ENCODE measurements at places on chromosomes 6 and 20. TPM values are rescaled to one million over a fixed set of nuclear protein-coding genes. Genes with fewer than 3 reads are reported as not detected.
A peak's percentile ranks its signal among the peaks of the same experiment; 100 is the strongest.

CEP250 gene
- total RNA-seq, result 24.5 TPM

- H3K36me3 ChIP-seq, result no peaks in the 10 kb centered on the region
- peaks cover 15% of the 10 kb centered on the region for H3K4me1 ChIP-seq
- H3K27ac ChIP-seq, result no peak overlapping the region
- no peak overlapping the region for H3K4me3 ChIP-seq
- H3K27me3 ChIP-seq, result no peaks in the 10 kb centered on the region
These were observed 38.7 kb upstream of the SLC22A2 start for GRCh38 chr6:160297310-160297709.

GRCh38 chr20:46078954-46079353 lies 10.8 kb downstream of the NCOA5 start:
- H3K36me3 ChIP-seq, result peaks cover 14% of the 10 kb centered on the region
- no peaks in the 10 kb centered on the region for H3K27me3 ChIP-seq
- H3K4me3 ChIP-seq, result no peak overlapping the region
- peaks cover 11% of the 10 kb centered on the region for H3K4me1 ChIP-seq
- H3K27ac ChIP-seq, result no peak overlapping the region

DNA sequence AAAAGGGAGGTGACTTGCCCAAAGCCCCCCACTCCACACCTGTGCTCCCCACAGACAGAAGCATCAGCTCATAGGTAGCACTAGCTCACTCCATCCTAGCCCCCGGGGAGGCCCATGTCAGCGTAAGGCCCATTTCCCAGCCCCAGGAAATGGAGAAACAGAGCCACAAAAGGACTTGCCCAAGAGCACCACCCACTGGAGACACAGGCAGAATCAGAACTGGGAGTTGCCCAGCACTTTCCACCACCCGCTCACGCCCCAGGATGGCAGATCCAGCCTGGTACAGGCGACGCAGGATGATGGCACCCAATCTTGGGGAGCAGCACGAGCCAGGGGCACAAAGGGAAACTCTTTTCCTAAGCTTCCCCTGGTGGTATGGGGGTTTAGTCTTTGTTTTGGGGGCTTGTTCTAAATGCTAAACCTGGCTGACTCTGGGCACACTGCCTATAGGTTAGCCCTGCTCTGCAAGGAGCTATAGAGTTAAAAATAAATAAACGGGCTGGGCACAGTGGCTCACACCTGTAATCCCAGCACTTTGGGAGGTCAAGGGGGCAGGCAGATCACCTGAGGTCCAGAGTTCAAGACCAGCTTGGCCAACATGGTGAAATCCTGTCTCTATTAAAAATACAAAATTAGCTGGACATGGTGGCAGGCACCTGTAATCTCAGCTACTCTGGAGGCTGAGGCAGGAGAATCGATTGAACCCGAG lies 11.8 kb downstream of the C20orf203 start:
- no peak for DNase-seq
- no peak overlapping the region for H3K4me3 ChIP-seq

TAB2 gene
- 57.6 TPM for total RNA-seq

GRCh38 chr6:3306848-3307247 lies 48.1 kb downstream of the PSMG4 start:
- H3K27ac ChIP-seq, result no peak overlapping the region
- H3K4me1 ChIP-seq, result peaks cover 4% of the 10 kb centered on the region
- peaks cover 12% of the 10 kb centered on the region for H3K36me3 ChIP-seq
- H3K4me3 ChIP-seq, result no peak overlapping the region
- no peaks in the 10 kb centered on the region for H3K27me3 ChIP-seq
- DNase-seq, result no peak

DNA sequence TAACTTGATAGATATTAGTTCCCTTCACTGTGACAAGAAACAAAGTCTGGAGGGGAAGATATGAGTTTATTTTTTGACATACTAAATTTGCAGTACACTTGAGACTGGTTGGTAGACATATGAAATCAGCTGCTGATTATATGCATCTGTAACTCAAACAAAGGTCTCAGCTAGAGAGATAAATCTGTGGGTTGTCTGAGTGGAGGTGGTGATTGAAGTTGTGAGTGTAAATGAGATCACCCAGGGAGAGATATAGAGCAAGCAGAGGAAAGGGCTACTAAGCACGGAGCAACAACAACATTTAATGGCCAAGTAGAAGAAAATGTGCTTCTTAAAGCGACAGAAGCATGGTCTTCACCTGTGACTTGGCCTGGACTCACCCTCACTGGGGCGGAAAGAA lies 173.2 kb upstream of the EYA4 start:
- no peak overlapping the region for H3K27ac ChIP-seq
- no peaks in the 10 kb centered on the region for H3K27me3 ChIP-seq
- DNase-seq, result no peak

- no peak overlapping the region for H3K4me3 ChIP-seq
- H3K4me1 ChIP-seq, result no peaks in the 10 kb centered on the region
- DNase-seq, result no peak
- H3K27ac ChIP-seq, result no peak overlapping the region
- no peaks in the 10 kb centered on the region for H3K36me3 ChIP-seq
These were observed 420.6 kb downstream of the COL12A1 start for GRCh38 chr6:74785236-74785635.

DNA sequence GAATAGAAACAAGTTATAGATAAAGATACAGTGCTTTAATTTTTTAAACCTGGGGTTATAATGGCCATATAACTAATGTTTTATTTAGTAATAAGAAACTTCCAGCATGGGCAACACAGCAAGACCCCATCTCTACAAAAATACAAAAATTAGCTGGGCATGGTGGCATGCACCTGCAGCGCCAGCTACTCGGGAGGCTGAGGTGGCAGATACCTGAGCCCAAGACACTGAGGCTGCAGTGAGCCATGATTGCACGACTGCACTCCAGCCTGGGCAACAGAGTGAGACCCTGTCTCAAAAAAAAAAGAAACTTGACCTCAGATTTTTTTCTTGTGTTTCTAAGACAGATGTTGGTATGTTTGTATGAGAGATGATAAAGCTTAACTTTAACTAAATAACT lies 22.9 kb downstream of the EEF1A1 start:
- no peaks in the 10 kb centered on the region for H3K4me1 ChIP-seq
- H3K36me3 ChIP-seq, result peaks cover 30% of the 10 kb centered on the region
- no peaks in the 10 kb centered on the region for H3K27me3 ChIP-seq
- H3K27ac ChIP-seq, result no peak overlapping the region

AVP gene
- not detected for total RNA-seq

DNA sequence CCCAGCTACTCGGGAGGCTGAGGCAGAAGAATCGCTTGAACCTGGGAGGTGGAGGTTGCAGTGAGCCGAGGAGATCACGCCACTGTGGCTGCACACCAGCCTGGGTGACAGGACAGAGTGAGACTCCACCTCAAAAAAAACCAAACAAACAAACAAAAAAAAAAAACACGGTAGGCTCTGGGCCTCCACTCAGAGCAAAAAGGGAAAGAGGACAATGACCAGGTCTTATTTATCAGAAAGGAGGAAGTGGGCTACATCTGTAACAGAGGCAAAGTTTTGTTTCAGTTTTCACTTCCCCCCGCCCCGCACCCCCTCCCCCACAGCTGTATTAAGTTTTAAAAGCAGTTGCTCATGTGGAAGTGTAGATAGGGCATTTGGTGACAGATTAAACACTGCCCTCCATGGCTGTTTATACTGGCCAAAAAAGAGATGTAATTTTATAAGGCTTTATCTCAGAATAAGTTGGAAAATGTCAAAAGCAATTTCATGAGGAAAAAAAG lies 114.6 kb downstream of the RCAN2 start:
- no peaks in the 10 kb centered on the region for H3K27me3 ChIP-seq
- no peaks in the 10 kb centered on the region for H3K4me1 ChIP-seq
- no peak overlapping the region for H3K27ac ChIP-seq
- no peak for DNase-seq

GCM1 gene
- total RNA-seq, result not detected

MAS1 gene
- 0.10 TPM for total RNA-seq

- H3K4me1 ChIP-seq, result peaks cover 13% of the 10 kb centered on the region
- no peak for DNase-seq
- no peaks in the 10 kb centered on the region for H3K27me3 ChIP-seq
- H3K27ac ChIP-seq, result no peak overlapping the region
These were observed 56.5 kb upstream of the DACT2 start for GRCh38 chr6:168376120-168376519.

GRCh38 chr6:156161471-156161870 lies 615.7 kb upstream of the ARID1B start:
- peaks cover 3% of the 10 kb centered on the region for H3K4me1 ChIP-seq
- H3K4me3 ChIP-seq, result no peak overlapping the region
- H3K27me3 ChIP-seq, result no peaks in the 10 kb centered on the region
- H3K36me3 ChIP-seq, result no peaks in the 10 kb centered on the region
- DNase-seq, result no peak
- H3K27ac ChIP-seq, result no peak overlapping the region

GRCh38 chr20:50012282-50013263 lies 29.8 kb downstream of the SNAI1 start:
- H3K36me3 ChIP-seq, result no peaks in the 10 kb centered on the region
- no peak overlapping the region for H3K27ac ChIP-seq
- no peak overlapping the region for H3K4me3 ChIP-seq
- H3K4me1 ChIP-seq, result peaks cover 28% of the 10 kb centered on the region
- no peak for DNase-seq

- peaks cover 2% of the 10 kb centered on the region for H3K27me3 ChIP-seq
- H3K27ac ChIP-seq, result peak overlapping the region; percentile 47
- peak overlapping the region; percentile 53 for H3K4me3 ChIP-seq
- peaks cover 13% of the 10 kb centered on the region for H3K4me1 ChIP-seq
These were observed 410 bp downstream of the SYNE1 start for GRCh38 chr6:152636609-152637295.

DNA sequence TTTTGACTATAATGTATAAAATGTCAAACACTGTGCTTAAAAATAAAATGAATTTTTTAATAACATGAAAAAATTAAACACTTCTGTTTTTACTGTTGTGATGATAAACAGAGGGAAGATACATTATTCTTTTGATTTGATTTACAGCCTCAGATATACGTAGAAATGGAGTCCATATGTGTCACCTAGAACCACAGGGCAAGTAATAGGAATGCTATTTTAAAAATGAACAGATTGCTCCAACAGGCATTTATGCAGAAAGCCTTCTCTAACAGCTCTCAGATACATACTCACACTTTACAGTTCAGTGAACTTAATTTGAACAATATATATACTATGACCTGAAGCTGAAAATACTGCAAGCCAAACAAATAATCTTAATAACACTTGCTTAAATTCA lies 1551.0 kb downstream of the GRIK2 start:
- no peak overlapping the region for H3K27ac ChIP-seq
- no peaks in the 10 kb centered on the region for H3K4me1 ChIP-seq
- no peaks in the 10 kb centered on the region for H3K27me3 ChIP-seq
- DNase-seq, result no peak

DNA sequence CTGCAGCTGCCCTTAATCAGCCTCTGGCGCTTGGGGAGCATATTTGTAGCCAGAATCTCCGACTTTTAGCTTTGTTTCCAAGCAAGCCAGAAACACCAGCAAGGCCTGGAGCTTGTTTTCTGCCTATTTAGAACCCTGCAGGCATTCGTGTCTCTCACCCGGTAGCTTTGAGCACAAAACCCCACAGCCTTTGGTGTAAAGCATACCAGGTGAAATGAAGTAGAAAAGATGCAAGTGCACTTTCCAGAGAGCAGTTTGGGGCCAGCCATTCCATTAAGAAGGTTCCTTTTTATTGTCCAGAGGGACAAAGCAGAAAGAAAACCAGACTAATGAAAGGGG lies 736 bp downstream of the FAM217B start:
- no peak for DNase-seq
- peaks cover 30% of the 10 kb centered on the region for H3K4me1 ChIP-seq
- peaks cover 17% of the 10 kb centered on the region for H3K36me3 ChIP-seq
- H3K27ac ChIP-seq, result peak overlapping the region; percentile 96
- no peaks in the 10 kb centered on the region for H3K27me3 ChIP-seq

- no peaks in the 10 kb centered on the region for H3K36me3 ChIP-seq
- no peaks in the 10 kb centered on the region for H3K27me3 ChIP-seq
- no peak overlapping the region for H3K4me3 ChIP-seq
- H3K27ac ChIP-seq, result no peak overlapping the region
- no peaks in the 10 kb centered on the region for H3K4me1 ChIP-seq
- no peak for DNase-seq
These were observed 528.2 kb downstream of the HDGFL1 start for GRCh38 chr6:23097566-23097965.

- no peak within 1 kb of the TSS for H3K27ac ChIP-seq
- no peak within 1 kb of the TSS for H3K4me3 ChIP-seq
- H3K27me3 ChIP-seq, result peaks cover 42% of the 10 kb centered on the region
- H3K36me3 ChIP-seq, result no peaks in the 10 kb centered on the region
These were observed at the start of gene APCDD1L for GRCh38 chr20:58515233-58516212. APCDD1L (minus strand) TSS chr20:58515399; CDS start chr20:58514707, 692 bp downstream.

DNA sequence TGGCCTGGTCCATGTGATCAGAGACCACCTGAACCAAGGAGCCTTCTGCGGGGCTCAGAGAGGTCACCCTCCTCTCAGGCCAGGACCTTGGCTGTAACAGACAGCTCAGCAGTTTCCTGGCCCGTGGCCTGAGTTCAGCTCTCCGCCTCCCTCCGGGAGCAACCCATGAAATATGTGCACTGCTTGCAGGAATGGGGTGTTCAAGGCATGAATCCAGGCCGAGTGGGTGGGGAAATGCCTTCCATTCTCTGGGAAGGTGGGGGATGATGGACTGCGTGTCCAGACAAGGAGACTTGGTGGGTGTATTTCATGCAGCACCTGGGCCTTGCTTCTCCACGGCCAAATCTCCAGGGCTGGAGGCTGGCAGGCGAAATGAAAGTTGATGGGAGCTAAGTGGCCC lies 46.0 kb downstream of the SIRPA start:
- no peak overlapping the region for H3K27ac ChIP-seq
- no peaks in the 10 kb centered on the region for H3K27me3 ChIP-seq
- peaks cover 23% of the 10 kb centered on the region for H3K36me3 ChIP-seq
- DNase-seq, result no peak

DNA sequence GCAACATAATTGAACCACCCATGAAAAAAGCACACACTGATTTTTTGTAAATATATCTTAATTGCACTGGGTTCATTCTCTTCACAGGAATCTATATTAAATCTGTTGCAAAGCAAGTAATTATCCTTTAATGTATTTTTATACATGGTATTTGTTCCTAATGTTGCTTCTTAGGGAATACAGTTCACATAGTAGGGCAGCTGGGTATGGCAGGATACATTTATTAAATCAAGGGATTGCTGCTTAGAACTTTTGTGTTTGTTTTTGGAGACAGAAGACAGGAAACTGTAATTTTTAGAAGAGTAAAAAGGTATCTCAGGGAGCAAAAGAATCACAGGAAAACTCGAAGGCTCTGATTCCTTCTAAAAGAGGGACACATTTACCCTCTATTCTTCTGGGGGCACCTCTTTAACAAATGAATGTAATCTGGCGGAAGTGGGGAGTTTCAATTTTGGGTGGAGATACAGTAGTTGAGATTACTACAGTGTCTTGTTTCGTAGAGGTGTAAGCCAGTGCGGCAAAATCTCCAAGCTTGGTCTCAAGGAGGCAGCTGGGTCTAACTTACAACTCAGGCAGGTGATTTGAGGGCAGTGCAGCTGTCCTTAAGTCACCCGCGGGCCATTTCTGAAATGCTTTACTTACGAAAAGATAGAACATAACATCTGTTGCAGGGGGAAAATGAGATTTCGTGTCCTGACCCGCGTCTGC lies 812 bp upstream of the SMIM13 start:
- peak overlapping the region; percentile 83 for H3K4me3 ChIP-seq
- no peak for DNase-seq
- peaks cover 2% of the 10 kb centered on the region for H3K27me3 ChIP-seq
